ENCODE measurements at places on chromosomes 5 and 9.

- DNase-seq = no peak
Measured at GRCh38 chr5:162391833-162392232, 324.3 kb downstream of the GABRG2 start.

DNA sequence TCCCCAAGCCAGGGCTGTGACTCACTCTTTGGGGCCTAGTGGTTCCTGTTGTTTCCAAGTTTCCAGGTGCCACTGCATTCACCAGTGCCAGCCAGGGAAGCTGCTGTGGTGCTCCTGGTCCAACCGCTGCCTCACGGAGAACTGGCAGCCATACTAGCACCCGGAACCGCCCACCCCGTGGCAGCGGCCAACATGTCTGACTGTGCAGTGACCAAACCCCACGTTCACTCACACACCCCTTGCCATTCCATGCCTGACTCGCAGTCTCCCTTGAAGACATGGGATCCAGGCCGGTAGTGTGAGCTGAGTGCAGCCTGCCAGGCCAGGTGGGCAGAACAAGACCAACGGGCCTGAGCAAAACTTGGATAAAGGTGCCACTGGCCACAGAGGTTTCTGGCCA, 845.0 kb upstream of the DMAC1 start:
- DNase-seq = no peak

DNA sequence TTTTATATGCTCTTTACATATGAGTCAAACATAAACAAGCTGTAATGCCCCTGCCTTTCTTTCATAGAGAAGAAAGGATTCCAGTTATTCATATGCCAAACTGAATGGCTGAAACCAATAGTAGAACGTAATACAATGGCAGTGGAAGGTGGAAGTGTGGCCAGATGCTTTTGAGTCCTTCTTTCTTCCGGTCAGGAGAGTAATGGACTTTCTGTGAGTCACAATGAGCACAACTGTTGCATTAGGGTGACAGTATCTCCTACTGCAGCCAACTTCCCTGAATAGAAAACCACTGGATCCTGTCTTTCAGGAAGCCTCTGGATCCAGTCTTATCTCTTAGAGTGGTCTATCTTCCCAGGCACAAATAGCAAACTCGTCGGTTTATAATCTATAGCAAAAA, 855.2 kb downstream of the MAT2B start:
- no peak for DNase-seq

- DNase-seq = peak; percentile 21
Measured at GRCh38 chr5:59893429-59894227, at the start of gene PDE4D. Gene PDE4D, minus strand, starts transcription at chr5:59893726.

- DNase-seq = no peak
Measured at GRCh38 chr9:120944434-120944843, 17.8 kb upstream of the TRAF1 start.

DNA sequence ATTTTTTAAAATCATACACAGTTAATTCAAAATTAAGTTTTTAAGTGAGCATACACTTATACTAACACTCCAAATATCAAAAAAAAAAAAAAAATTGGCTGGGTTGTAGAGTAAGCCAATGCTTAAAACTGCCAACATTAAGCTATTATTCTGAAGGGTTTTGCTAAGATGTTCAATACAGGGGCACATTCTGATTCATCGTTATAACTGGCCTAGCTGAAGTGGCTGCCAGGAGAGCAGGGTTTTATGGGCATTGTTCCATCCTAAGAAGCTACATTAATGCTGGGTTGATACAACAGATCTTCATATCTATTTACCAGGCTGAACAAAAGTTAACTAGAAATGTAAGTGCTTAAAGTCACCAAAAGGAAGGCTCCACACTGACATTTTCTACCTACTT, 13.4 kb downstream of the ELAVL2 start:
- no peak for DNase-seq

DNA sequence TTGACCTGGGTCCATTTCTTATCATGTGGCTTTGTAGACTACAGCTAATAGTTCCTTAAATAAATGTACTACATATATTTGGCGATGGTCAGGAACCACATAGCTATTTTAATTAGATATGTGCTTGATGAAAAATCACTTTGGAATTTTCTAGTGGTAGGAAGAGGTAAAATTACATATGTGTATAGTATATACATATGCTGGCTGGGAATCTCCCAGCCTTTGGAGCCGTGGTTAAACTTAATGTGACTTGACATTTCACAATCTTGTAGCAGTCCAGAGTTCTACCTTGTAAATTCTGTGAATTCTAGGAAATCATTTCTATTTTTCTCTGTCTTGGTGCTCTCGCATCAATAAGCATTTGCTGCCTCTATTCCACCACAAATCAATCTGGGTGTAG, 565.0 kb downstream of the DMRTA1 start:
- no peak for DNase-seq

DNA sequence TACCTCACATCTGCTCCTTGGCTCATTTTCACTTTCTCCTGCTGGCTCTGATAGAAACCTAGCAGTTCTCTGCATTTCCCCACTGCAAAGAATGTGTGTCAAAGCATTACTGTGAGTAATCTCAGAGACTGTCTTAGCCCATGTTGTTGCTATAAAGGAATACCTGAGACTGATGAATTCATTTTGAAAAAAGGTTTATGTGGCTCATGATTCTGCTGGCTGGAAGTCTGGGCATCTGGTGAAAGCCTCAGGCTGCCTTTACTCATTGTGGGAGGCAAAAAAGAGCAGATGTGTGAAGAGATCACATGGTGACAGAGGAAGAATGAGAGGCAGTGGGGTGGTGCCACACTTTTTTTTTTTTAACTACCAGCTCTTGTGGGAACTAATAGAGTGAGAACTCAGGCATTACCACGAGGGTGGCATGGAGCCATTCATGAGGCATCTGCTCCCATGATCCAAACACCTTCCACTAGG, 191.6 kb upstream of the CTNND2 start:
- DNase-seq = no peak

DNA sequence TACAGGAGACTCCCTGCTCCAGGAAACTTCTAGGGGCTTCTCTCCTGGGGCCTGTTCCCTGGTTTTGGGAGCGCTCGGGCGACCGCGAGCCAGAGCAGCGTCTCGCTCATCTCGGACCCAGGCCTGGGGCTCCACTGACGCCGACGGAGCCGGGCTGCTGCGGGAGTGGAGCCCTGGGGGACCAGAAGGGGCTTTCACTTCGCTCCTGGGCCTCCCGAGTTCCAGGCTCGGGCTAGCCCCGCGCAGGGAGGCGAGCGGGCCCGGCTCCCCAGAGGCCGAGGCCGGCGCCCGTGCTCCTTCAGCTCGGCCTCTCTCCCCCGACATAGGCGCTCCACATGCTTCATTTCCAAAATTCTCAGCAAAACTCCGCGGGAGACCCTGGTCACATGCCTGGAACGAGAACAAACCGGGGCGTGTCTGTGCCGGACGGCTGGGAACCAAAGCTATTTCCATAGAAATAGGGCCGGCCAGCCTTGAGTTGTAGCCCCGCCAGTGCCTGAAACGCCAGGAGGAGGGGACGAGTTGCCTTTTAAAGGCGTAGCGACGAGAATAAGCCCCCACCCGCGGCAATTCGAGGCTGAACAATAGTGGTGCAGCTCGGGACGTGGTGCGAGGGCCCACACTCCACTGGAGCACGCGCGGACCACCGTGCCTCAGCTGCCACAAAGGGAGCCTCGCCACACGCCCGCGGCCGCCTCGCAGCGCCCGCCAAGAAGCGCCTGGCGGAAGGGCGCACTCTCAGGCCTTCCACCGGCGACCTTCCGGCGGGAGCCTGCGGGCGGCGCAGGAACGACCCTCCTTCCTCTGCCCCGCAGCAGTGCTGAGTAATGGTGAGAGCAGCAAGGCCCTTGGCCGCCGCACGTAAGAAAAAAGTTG, 1.1 kb upstream of the G3BP1 start:
- peak; percentile 71 for DNase-seq

DNA sequence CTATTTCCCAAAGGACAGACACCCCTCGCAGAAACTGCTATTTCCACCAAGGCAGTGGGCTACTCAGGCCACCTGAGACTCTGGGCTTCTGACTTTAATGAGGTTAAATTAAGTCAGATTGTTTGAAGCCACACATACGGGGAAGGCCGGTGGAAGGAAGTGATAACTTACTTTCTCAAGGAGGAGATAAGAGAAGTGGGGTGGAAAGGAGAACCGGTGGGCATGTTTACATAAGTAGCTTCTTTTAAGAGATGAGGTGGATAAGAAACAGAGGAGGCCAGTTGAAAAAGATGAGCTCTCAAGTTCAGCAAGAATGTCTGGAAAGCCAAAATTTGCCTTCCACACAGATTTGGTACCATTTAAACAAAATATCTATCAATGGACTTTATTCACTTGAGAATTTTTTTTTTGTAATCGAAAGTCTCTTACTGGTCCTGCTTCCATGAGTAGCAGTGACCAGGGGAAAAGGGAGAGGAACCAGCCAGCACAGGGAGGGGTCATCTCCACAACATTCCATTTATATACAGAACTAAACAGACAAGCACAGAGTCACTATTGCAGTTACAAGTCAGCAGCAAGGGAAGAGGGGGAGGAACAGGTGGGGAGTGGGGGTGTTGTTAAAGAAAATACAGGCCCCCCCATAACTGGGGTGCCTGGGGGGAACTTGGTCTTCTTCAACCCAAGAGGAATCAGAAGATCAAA, 20.0 kb downstream of the CCDC125 start:
- DNase-seq = no peak

GRCh38 chr9:130186839-130187522, 14.8 kb downstream of the NCS1 start:
- DNase-seq = no peak

- DNase-seq = no peak
Measured at GRCh38 chr5:53335115-53335514, 145.3 kb upstream of the FST start.

DNA sequence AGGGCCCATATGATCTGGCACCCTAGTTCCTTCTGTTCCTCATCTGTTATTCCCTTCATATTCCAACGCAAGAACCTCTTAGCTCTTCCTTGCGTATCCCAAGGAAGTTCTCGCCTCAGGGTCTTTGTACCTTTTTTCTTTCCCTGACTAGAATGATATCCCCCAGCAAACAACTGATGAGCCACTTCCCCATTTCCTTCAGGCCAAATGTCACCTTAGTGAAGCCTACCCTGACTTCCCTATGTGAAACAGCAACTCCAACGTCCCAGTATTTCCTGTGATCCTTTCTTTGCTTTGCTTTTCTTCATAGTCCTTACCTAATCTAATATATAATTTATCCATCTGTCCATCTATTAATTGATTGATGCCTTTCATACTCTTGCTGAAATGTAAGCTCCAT, 47.9 kb downstream of the ERCC8 start:
- no peak for DNase-seq

- DNase-seq = no peak
Measured at GRCh38 chr9:121942866-121943382, 150.2 kb downstream of the TTLL11 start.

GRCh38 chr5:1810581-1811101, 9.4 kb downstream of the NDUFS6 start:
- DNase-seq = no peak

- no peak for DNase-seq
Measured at GRCh38 chr9:715743-716400, 125.6 kb upstream of the DMRT1 start.

DNA sequence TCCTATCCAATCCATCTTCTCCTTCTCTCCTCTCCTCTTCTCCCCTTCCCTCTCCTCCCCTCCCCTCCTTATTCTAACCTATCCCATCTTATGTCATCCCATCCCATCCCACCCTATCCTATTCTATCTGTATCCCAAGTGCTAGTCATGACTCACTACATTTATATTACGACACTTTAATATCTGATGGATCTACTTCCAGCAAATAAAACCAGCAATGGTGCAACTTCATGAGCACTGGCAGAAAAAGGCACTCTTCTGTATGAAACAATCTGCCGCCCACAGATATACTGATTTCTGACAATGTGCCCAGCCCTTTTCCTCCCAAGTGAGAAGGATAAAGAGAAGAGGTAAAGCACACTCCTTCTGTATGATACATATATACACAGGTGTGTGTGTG, 86.6 kb upstream of the ANKH start:
- no peak for DNase-seq

DNA sequence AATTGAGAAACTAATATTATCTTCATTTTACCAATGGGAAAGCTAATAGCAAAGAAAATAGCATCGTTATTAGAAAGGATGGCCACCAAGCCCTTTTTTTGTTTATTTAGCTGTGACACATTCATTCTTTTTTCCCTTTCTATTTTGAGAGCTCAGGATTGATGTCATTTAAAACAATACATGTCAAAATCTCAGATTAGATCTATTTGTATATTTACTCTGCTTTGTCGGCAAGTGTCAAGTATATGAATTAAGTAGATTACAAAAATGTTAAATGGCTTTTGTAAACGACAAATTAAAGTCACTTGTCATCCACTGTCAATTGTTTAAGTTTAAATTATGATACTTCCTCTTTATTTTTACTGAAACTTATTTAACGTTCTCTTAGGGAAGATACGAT, 118.9 kb downstream of the PAM start:
- no peak for DNase-seq

DNA sequence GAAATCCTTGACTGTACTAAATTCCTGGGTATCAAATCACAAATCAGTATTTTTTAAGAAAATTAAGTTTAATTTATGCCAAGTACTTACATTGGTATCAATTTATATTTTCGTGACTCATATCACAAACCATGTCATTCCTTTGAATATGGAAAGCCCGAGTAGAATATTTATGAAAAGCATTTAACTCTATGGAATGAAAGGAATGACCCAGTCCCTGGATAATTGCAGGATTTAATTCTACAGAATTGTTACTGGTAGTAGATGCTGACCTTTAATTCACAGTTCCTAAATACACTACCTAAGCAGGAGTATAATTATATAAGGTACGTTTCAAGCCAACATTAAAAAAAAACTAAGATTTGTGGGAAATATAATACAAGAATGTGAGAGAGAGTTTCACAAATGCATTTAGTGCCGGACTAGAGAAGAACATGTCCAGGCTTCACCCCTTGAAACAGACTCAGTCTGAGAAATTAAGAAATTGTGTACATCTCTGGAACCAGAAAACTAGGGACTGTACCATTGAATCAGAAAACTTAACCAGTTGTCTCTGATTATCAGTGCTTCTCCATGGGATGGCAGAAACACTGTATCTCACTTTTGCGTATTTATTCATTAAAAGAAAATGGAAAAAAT, 28.5 kb upstream of the PLPPR1 start:
- DNase-seq = no peak

GRCh38 chr5:125160787-125161502, 414.5 kb upstream of the ZNF608 start:
- DNase-seq = no peak

Data from activated naive CD4-positive, alpha-beta T cell treated with anti-CD3 and anti-CD28 coated beads for 36 hours (primary cell).